Stimulated activated CD4-positive, alpha-beta T cell treated with anti-CD3 and anti-CD28 coated beads, Interleukin-4, amount 100 ng/mL, for 48 hours (primary cell): ENCODE measurements at places on chromosomes 4 and X.

DNA sequence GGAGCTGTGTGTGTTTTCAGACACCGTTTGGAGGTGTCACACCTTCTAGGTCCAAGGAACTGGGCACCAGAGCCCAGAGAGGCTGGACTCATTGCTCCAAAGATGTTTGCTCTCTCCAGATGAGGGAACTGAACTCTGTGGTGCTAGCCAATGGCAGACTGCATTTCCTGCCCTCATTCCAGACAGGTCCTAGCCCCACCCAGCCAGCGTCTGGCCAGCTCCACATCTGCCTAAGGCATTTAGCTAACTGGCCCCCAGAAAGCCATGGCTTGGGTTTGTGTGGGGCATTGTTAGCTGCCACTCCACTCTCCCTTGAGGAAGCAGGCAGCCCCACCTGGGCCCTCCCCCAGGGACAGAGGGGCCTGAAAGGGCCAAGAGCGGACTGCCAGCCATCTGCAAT is 11.4 kb downstream of the FGD1 start:
- no peak for DNase-seq

GRCh38 chr4:109078724-109079123 is 223.7 kb downstream of the COL25A1 start:
- DNase-seq, result no peak

- DNase-seq, result no peak
Observed at GRCh38 chrX:20320461-20321159, 53.9 kb upstream of the RPS6KA3 start.

- DNase-seq, result no peak
Observed at GRCh38 chr4:60724623-60725022, 475.5 kb upstream of the ADGRL3 start.

DNA sequence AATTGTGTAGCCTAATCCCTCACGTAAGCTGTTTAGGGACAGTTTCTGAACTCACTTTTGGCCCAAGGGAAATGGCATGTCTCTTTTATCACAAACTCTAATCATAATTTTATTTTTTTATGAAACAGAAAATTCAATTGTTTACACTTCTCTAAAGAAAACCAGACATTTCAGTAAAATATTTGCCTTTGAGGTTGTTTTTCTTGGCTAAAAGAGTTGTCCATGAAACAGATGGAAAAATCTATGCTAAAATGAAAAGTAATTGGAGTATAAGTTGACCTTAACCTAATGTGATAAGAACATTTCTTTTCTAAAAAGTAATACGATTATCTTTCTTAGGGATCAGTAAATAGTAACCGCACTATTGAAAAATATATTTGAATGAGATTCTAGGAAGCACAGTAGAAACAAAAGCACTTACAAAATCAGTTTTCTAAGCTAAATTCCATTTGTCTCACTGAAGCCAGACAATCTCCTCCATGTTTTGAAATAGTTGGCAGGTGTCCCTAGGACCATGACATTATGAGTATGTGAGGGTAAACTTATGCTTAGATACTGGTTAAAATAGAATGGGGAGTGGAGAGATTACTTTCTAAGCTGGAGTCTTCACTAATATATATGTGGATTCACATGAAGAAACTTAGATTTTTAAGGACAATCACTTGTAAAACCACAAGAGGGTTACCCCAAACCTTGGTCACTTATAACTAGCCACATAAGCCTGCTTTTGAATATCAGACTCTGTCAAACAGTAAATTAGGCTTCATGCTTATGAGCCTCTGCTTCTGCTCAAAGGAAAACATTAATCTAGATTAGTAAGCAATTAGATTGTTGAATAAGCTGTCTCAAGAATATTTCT is 20.1 kb upstream of the TET2 start:
- no peak for DNase-seq

DNA sequence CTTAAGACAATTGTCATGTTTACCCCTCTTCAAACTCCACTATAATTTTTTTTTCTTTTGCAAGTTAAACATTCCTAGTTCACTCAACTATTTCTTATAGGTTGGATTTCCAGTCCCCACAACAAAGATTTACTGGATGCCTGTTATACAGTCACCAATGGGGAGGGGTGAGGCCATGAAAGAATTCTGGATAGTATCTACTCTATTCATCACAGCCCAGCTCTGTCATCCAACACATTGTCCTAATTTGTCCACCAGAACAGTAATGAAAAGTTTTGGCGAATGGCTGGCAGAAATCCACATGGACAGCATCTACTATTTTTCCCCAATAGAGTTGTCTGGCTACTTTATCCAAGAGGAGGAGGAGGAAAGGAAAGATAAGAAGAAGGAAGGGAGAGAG is 192.7 kb upstream of the S100G start:
- no peak for DNase-seq

- DNase-seq, result no peak
Observed at GRCh38 chrX:63350465-63350877, 661 bp downstream of the SPIN4 start.

- no peak for DNase-seq
Observed at GRCh38 chrX:12315526-12315925, 177.3 kb downstream of the FRMPD4 start.

GRCh38 chr4:76624241-76624681 is 189.2 kb downstream of the SHROOM3 start:
- DNase-seq, result no peak

DNA sequence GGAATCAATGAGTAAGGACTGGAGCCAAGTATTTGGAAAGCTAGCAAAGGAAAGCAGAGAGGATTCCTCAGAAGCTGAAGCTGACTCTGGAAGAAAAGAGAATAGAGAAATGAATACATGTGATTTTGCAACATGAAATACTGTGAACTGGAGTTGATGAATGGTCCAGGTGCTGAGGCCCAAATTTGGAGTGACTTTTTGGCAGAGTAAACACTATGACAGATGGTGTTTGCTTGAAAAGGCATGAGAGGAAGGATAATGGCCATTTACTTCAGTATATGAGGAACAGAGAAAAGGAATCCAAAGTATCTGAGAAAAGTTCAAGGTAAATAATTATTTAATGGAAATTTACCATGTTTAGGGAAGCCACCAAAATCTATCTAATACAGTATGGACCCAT is 236.7 kb downstream of the SLITRK2 start:
- DNase-seq, result no peak

DNA sequence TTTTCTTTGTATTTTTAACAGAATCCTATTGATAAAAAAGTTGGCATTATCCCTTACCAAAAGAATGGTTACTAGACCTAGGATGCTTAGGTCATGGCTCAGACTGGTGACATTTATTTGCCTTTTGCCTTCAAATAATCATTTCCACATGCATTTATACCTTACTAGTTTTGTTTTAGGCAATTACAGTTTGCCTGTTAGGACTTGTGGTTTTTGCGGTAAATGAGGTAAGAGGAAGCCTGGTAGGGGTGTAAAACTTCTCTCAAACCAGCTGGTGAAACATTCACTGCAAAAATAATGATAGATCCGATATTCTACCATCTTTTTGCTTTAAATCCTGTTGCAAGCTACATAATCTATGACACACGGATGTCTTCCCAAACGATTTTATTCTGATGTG is 12.1 kb downstream of the LAMP2 start:
- no peak for DNase-seq

- no peak for DNase-seq
Observed at GRCh38 chr4:3295837-3296624, 3.2 kb downstream of the RGS12 start.

DNA sequence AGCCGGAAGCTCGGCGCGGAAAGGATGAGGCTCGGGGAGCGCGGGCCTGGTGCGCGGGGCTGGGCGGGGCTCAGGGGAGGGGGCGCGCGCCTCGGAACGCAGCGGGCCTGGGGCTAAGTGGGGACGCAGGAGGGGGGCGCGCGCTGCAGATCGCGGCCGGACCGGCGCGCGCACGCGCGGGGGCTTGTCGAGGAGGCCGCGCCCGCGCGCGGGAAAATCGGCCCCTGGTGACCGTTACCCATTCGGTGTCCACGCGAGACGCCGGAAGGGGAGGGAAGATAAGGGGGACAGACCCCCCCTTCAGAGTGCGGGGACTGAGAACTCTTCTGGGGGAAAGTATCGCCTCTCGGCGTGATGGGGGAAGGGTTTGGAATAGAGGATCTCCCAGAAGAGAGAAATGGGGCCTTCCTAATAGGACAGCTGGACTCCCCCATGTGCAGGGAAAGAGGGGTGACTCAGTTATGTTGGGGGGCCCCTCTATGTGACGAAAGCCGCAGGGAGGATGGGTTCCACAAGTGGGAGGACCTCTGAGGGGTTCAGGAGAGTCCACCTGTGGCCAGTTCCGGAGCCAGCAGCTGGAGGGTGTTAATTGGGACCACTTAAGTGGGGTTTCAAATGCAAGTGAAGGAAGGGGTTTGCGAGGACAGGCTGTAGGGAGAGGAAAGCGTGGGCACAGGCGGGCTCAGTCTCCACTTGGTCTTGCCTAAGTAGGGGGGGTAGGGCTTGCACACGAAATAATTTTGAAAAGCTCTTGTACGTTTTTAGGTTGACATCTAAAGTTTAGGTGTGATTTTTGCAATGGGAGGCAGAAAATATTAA is 584 bp downstream of the SUV39H1 start:
- DNase-seq, result no peak

DNA sequence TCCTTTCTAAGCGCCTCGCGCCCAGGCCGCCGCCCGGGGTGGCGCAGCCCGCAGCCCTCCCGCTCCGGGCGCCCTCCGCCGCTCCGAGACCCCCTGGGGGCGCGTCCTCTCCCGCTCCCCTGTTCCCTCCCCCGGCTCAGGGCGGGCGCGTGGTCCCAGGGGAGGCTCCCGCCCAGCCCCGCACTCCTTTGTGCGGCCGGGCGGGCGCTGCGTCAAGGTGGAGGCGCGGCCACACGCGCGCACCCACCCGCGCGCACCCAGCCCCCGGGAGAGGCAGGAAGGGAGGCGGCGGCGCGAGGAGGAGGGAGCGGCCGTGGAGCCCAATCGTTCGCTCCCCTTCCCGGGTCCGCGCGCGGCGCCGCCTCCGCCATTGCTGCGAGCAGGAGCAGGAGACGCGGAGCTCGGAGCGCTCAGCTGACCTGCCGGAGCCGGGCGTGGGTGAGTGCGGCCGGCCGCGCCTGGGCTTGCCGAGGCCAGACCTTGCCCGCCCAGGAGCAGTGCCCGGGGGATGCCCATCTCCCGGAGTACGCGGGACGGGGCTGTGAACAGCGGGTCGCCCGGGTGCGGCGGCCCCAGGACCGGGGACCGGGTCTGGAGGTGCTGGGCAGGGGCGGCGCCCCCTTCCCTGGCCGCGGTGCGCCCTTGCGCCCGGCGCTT is at the start of gene NSG1:
NSG1 (plus strand) TSS at position 367 of the 657 bp plus-strand sequence. CDS start 528 bp downstream, outside the sequence.
- peak; percentile 20 for DNase-seq

GRCh38 chr4:73257651-73258435 is 755 bp downstream of the ANKRD17 start:
- peak; percentile 14 for DNase-seq

DNA sequence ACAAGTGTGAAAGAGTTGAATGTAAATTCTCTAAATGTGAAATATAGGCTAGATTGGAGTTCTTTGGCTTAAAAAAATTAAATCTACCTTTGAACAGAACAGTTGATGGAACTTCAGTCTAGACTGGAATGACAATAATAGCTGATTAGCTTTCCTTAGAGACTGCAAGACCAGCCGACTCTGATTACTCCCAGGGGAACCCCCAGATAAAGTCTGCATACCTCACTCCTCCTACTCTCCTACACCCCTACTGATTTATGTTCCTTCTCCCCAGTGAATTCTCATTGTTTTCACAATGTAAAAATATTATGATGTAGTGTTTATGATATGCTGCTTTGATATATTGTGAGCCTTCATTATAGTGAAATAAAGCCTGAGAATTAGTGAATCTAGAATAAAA is 241.3 kb downstream of the CFAP299 start:
- DNase-seq, result no peak

GRCh38 chrX:130296743-130297142 is 28.0 kb upstream of the ZNF280C start:
- no peak for DNase-seq

GRCh38 chr4:150280081-150280895 is 202.0 kb downstream of the DCLK2 start:
- no peak for DNase-seq

DNA sequence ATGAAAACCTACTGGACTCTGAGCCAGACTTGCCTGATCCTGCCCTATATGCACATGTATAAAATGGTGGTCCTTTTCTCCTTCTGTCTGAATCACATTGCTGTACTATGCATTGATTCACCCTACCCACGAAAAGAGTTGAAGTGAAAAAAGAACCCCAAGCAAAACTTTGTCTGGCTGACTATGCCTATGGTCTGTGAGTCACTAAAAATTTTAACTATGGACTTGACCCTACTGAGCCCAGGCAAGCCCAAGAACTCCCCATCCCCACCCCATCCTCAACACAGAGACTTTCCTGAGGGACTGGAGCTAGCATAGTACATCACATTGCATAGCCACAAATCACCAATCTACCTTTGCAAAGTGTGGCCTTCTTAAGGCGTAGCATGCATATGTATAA is 116.6 kb upstream of the TENM3 start:
- no peak for DNase-seq

DNA sequence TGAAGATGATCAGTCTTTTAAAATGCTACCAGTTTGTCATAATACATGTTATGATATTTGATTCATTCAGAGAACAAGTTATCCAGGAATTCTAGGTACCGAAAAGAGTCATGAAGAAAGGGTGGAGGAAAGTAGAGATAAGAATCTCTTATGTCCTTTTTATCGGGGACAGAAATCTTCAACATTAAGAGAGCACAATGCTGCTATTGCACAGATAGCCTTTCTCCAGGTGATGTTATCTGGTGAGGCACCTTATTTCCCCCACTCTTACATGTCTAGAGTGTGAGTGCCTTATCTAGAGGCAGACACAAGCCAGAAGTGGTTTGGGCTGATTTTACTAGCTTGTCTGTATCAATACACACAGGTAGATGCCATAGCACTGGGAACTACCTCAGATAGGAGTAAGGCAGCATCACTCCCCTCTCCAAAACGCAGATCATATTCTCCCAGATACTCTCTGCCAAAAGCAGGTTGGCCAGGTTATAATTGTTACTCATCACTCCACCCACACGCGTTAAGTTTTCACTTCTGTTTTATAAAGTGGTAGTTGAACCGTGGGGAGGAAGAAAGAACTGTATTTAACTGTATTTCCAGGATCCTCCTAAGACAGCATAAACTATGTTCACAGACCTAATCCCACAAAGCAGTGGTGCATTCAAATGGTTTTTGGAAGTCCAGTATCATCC is 38.4 kb downstream of the AREG start:
- DNase-seq, result no peak

GRCh38 chr4:47490550-47490949 is 5.5 kb downstream of the ATP10D start:
- no peak for DNase-seq
